ENCODE measurements at places on chromosomes 1 and 21.
A peak's percentile ranks its signal among the peaks of the same experiment; 100 is the strongest.

GRCh38 chr1:159067699-159068621 is 8.6 kb downstream of the AIM2 start:
- peak; percentile 9 for DNase-seq

DNA sequence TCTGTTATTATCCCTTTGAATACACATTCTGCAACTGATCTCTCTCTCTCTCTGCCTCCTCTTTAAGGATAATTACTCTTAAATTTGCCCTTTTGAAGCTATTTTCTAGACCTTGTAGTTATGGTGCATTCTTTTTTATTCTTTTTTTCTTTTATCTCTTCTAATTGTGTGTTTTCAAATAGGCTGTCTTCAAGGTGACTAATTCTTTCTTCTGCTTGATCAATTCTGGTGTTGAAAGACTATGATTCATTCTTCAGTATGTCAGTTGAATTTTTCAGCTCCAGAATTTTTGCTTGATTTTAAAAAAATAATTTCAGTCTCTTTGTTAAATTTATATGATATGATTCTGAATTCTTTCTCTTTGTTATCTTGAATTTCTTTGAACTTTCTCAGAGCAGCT is 95.6 kb upstream of the GPR52 start:
- no peak for DNase-seq

- DNase-seq = no peak
Observed at GRCh38 chr1:247111700-247112478, 7.7 kb upstream of the ZNF669 start.

GRCh38 chr1:234260578-234260977 is 112.7 kb upstream of the COA6 start:
- DNase-seq = no peak

DNA sequence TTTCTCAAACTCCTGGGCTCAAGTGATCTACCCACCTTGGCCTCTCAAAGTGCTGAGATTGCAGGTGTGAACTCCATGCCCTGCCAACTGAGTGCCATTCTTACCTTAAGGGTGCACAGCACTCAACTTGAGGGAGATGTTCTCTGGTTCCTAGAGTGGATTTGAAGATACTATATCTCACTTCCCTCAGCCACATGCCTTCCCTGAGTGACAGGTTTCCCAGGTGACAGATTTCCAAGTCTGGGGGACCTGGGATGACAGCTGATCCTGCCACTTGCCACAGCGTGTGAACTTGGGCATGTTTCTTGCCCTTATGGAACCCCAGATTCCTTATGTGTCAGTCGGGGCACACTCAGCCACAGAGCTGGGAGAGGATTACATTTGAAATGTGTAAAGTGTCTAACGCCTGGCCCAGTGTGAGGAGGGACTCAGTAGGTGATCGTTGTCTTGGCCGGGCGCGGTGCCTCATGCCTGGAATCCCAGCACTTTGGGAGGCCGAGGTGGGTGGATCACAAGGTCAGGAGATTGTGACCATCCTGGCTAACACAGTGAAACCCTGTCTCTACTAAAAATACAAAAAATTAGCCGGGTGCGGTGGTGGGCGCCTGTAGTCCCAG is 29.6 kb upstream of the BTG2 start:
- no peak for DNase-seq

DNA sequence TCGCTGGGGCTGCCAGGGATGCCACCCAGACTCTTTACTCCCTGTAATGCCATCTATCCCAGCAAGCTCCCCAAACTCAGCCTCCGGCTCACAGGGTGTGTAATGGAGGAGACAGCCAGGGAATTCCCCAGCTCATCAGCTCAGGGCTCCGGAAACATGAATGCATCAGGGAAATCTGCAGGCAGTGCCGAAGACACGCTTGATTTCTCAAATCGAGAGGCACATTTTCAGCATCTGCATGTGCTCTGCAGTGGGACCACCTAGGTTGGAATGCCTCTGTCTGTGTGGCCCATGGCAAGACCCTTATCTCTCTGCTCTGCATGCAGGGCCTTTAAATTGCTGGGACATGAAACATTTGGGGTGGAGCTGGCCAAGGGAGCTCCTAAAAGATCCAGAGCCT is 170.1 kb downstream of the TRABD2B start:
- DNase-seq = no peak

DNA sequence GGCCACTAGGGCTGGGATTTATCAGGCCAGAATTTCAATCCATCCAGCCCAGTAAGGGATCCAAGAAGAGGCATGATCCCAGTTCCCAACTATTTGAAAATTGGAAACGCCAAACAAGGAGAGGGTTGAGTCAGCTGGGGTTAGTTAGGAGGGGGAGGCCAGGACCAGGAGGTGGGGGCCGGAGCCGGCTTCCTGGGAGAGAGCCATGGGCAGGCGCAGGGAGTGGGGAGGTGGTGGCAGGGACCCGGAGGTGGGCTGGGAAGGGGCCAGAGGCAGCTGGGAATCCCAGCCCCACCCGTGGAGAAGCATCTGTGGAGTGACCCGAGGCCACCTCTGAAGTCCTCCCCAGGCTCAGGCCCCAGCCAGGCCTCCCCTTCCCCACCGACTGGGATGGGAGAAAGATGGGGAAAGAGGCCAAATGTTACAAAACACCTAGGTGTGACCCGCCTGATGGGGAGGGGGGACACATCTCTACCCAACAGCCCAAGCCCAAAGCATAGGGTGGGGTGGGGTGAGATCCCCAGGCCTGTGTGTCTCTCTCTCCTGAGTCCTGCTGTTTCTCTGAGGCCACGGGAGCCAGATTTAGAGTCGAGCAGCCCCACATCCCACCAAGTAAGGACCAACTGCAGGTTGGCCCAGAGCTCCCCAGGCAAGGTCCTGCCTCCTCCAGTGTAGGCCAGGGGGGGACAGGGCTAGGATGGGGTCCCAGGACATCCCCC is 10.1 kb downstream of the HSPG2 start:
- no peak for DNase-seq

- DNase-seq = no peak
Observed at GRCh38 chr1:245396615-245397014, 241.8 kb downstream of the KIF26B start.

DNA sequence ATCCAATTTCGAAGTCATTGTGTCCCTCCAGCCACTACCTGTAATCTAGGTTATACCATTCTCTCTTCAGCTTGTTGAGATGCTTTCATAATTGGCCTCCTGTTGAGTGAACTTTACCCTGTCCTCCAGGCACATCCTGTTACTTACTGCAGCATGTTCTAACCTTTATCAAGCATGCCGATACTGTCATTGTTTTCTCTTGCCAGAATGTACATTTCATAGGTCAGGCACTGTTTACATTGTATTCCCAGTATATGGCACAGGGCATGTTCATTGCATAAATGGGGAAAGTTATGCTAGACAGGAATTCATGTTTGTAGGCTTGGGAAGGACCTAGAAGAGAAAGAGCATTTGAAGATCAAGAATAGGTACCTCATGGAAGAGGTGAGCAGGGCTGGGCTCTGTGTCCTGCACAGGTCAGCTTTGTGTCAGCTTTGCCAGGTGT is 10.2 kb downstream of the CXADR start:
- no peak for DNase-seq

DNA sequence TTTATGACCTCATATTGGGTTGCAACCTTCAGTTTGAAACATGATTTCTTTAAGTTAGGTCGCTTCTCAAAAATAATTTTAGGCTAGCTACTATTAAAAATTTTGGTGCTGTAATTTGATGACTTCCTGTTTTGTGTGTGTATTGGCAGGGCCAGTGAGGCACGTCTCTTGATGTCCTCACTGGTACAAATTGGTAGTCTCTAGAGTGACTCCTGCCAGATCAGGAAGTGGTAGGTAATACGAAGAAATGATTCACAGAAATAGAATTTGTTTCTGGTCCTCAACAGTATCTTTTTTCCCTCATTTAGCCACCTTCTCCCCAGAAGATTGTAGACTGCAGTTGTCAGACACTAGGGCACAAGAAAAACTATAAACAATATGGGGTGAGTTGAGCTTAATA is 120.9 kb upstream of the KIAA1614 start:
- DNase-seq = no peak

DNA sequence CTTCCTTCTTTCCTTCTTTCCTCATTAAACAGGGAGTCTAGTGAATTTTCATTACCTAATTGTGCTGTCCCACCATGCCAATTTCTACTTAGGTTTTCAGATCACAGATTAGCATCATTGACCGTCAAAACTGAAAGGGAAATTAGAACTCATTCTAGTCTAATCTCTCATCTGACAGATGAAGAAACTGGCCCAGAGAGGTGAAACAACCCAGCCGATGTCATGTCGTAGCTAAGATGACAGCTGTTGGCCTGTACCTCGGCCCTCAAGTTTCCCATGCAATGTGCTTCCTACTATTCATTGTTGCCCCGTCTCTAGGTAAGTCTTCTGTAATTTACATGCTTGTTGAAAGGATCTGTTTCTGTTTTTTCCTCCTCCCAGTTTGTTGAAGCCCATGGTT is 128.2 kb upstream of the KIAA0040 start:
- no peak for DNase-seq

DNA sequence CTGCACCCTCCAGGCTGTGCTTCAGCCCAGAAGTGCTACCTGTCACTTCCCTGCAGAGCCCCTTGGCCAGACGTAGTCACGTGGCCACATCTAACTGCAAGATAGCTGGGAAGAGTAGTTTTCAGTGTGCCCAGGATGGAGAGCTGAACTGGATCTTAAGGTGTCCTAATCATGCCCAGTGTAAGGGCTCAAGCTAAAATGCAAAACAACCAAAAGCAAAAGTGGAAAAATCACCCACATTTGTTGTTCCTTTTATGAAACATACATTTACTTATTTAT is 59.4 kb upstream of the ROR1 start:
- no peak for DNase-seq

DNA sequence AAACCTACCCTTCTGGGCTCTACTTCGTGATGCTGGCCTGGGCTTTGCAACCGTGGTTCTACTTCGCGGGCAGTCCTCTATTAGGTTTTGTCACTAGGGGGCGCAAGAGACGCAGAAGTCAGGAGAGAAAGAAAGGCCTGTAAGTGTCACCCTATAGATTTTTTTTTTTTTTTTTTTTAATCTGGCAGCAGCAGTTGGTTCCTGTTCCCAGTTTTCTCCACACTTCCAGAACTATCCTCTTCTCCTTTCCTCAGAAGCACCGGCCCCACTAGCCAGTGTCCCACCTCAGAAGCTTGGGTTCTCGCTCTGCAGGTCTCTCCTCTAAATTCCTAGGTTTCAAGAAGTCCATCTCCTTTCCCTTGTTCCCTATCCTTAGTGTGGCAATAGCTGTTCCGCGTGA is 9.1 kb upstream of the LCE2D start:
- no peak for DNase-seq

GRCh38 chr1:99855914-99856450 is 5.8 kb downstream of the AGL start:
- DNase-seq = no peak

- DNase-seq = no peak
Observed at GRCh38 chr1:211783266-211783665, 47.3 kb downstream of the LPGAT1 start.

DNA sequence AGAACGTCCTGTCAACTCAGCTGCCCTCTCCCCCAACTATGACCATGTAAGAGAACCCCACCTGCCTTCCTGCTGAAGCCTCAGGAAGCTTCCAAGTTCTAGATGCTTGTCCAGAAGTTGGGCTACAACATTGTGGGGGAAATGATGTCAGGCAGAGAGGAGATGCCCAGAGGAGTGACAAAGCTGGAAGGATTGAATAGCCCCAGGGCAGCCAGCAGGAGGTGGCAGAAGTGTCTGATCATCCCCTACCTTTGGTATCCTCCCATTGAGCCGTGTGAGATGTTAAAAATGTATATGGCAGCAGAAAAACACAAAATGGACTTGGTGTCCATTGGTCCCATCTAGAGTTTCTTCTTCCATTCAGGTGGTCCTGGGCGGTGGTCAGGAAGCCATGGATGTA is 6.6 kb downstream of the EIF3I start:
- no peak for DNase-seq

GRCh38 chr1:17002524-17002902 is 9.2 kb downstream of the ATP13A2 start:
- DNase-seq = no peak

- no peak for DNase-seq
Observed at GRCh38 chr1:6322161-6322560, 61.3 kb upstream of the GPR153 start.

GRCh38 chr1:8825985-8826481 is 8.6 kb upstream of the RERE start:
- no peak for DNase-seq

GRCh38 chr1:245707941-245708340 is 553.2 kb downstream of the KIF26B start:
- no peak for DNase-seq

DNA sequence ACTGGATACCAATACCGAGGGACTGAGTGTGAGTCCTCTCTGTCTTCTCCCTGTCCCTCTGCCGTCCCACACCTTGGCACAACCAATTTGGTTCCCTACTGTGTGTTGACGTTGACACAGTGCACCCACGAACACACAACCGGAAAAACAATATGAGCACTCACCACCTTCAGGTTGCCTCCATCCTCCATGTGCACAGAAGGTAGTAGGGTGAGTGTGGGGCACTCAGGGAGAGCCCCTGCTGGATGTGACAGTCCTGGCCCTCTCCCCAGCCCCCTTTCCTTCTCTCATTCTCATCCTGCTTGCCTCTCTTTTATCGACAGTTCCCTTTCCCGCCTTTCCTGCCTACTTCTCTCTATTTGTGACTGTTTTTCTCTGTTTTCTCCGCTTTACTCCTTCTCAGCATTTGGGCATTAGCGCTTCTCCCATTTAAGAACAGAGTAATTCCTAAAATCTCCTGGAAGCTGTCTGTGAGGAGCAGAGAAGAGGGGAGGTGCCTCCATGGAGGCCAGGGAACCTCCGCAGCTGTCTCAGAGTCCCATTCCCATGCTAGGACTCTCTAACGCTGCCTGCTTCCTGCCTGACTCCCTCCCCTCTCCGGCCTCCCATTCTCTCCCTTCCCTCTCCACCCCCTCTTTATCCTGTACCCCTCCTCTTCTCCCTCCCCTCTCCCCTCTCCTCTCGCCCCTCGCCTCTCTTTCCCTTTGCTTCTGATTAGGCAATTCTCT is 16.4 kb downstream of the CADM3 start:
- DNase-seq = no peak

- no peak for DNase-seq
Observed at GRCh38 chr1:76901158-76901767, 34.0 kb downstream of the ST6GALNAC5 start.

DNA sequence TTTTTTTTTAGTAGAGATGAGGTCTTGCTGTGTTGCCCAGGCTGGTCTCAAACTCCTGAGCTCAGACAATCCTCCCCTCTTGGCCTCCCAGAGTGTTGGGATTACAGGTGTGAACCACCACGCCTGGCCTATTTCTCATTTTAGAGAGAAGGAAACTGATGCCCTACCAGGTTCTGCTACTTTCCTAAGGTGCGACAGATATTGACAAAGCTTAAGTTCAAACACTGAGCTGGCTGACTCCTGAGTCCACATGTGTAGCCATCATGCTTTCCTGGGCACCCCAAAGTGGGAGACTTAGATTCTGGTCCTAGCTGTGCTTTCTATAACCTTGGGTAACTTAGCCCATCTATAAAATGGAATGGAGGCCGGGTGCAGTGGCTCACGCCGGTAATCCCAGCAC is 5.1 kb upstream of the TMEM222 start:
- no peak for DNase-seq

DNA sequence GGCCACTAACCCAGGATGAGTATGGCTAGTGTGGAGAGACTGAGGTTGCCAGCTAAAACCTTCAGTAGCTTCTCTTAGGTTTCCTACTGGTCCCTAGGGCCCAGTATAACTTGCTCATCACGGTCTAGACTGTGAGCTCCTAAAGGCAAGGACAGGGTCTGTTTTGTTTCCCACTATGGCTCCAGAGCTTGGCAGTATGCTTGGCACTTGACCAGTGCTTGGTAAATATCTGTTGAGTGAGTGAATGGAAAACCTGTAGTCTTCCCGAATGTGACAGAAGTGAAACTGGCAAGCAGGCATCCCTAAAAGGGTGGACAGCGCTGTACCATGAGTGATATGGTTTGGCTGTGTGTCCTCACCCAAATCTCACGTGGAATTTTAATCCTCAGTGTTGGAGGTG is 13.1 kb upstream of the PARS2 start:
- DNase-seq = no peak

All from naive thymus-derived CD4-positive, alpha-beta T cell (primary cell).